ENCODE measurements at places on chromosomes 3 and 15.
A peak's percentile ranks its signal among the peaks of the same experiment; 100 is the strongest.

- peak; percentile 71 for DNase-seq
Measured at GRCh38 chr3:128383316-128384235, 83.1 kb downstream of the DNAJB8 start.

DNA sequence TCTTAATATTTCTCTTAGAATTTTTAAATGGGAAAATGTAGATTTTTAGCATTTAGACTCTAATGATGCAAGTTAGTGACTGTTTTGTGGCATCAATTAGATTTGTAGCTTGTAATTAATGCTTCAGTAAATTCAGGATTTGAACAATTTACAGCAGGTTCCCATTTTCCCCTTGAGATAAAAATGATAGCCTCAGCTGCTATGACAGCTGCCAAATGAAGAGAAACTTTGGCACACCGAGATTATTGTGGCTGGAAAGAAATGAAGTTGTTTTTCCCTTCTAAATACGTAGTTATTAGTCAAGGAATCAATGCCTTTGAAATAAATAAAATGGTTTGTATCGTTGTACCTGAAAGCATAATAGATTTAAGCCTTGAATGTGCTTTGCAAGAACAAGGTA is 206.4 kb upstream of the P2RY1 start:
- DNase-seq = no peak

GRCh38 chr3:108183971-108184370 is 38.3 kb downstream of the IFT57 start:
- DNase-seq = no peak

DNA sequence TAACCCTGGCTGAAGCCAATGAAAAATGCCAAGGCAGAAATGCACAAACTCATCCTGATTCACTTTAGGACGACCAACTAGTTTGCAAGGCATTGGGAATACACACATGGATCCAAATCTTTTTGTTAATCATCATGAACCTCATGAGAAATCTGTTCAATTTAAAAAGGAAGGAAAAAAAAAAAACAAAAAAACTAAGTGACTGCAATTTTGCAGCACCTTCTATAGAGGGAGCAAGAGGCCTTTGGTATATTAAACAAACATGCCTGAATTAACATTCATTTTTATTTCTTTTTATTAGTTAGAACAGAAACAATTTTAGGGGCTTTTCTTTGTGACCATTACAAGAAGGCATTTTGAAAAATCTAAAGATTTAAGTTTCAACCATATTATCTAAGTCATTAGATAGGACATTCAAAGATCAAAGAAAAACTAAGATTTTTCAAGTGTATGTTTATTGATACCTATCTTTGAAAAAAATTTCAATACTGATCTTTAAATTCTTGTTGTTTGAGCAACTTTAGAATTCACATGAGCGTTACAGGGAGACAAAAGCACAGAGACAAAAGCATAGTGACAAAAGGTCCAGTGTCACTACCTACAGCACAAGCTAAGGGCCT is 182.4 kb downstream of the CBLB start:
- no peak for DNase-seq

- DNase-seq = no peak
Measured at GRCh38 chr15:71934446-71934845, 124.1 kb downstream of the NR2E3 start.

DNA sequence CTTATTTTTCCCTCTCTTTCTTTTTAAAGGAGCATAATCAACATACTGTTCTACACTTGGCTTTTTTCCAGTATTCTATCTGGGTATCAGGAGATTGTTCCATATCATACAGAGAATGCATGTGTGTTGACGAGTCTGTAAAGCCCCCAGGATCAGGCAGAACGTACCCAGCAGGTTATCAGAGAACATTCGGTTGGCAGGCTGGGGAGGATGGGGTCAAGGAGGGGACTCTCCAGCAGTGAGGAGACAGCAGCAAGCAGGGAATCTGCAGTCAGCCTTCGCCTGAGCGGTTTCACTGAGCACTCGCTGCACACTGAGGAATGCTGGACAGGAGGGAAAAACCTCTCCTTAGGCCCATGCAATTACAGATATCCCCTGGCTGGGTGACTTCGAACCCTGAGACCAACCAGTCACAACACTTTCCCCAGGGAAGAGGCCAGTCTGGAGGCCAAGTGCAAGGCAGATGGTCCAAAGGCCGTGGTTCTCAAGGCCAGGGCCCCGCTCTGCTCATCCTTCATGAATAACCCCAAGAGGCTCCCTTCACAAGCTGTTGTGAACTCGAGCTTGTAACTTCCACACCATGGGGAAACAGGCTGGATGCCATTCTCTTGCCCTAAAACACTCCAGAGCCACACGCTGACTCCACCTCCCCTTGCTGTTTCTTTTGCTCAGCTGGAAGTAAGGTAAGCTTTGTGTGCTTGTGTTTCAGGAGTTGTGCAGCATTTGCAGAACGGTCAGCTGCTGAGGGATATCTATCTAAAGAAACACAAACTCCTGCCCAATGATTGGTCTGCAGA is 60.1 kb downstream of the PXYLP1 start:
- no peak for DNase-seq

DNA sequence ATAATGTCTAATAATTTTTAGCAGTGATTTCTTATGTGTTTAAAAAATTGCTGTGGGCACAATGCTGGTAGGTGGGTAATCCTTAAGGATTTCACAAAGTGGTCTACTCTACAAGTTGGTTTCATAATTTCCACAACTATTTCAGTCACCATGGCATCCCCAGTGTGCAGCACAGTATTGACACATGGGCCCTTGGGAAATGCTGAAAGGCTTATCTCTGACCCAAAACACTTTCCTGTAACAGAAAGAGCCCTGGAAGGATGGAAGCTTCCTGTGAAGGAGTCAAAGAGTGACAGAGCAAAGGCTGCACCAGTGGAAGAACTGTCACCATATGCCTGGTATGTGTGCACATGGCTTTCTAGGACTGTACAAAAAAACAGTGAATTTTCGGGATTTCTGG is 153.7 kb downstream of the ANO10 start:
- DNase-seq = no peak

DNA sequence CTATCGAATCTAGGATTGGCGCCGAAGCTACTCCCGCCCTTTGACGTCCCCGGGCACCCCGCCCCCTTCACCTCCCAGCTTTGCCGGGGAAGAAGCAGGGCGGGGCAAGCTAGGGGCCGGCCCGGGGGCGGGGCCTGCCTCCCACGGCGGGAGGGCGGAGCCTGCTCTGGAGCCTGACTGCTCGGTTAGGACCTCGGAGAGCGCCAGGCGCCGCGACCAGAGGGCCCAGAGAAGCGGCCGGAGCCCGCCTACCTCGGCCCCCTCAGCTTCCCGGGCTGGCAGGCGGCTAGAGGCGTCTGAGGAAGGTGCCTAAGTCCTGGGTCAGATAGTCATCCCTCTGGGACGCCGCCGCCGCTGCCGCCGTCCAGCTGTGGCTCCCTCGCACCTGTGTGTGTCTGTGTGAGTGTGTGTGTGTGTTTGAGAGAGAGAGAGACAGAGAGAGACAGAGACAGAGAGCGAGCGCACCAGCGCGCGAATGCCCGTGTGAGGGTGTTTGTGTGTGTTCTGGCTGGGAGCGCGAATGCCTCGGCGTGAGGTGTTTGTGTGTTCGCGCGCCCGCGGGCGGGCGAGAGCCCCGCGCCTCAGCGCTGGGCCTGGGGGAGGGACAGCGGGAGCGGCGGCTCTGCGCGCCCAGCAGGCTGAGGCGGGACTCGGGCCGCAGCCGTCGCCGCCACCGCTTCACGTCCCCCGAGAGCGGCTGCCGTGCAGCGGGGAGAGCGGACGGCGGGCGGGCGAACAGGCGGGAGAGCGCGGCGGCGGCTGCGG is at the start of gene STXBP5L:
TSS of gene STXBP5L (plus strand) at position 176 of the 765 bp plus-strand sequence. CDS start 1,374 bp downstream, outside the sequence.
- peak; percentile 74 for DNase-seq

- no peak for DNase-seq
Measured at GRCh38 chr3:29186131-29186599, 94.7 kb upstream of the RBMS3 start.

DNA sequence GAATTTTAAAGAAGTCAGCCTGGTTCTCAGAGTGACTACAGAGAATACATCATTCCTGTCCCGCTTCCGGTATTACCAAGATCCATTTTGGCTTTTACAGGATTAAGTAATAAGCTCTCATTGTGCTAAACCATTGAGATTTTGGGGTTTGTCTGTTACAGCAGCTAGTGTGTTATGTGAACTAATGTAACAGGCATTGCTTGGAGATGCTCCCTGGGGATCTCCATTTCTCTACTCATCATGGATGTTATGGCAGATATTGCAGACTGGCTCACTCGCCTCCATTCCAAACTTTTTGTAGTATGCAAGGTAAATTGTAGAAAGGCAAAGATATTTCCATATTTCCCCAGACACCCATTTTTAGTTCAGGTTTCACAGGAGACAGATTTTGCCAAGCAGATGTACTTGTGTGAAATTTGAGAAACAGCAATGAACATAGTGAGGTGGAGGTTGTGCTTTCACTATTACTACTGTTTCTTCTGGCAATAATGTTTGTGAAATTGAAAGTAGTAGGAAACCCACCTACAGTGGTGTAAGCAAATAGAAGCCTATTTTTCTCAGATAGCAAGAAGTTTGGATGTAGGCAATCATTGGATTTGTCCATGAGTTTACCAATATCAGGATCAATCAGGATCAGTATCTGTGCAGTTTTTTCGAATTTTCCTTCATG is 177.1 kb upstream of the GALNT15 start:
- no peak for DNase-seq

DNA sequence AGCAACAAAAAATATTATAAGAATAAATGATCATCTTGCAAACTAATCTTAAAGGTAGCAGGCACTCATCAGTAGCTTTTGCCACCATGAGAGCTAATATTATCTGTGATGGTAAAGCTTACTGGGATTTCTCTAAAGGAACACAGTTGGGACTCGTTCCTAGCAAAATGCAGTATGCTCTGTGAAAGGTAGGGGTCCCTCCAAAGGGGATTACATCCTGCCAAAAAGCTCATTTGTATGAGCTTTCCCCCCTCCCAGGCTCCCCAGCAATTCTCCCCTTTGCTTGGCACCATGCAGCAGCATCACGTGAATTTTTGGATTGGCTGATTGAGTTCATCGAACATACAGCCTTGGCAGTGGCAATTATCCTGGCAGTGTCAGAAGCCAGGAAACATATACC is 361.0 kb upstream of the PLSCR5 start:
- no peak for DNase-seq

- no peak for DNase-seq
Measured at GRCh38 chr3:148265841-148266240, 431.9 kb upstream of the AGTR1 start.

GRCh38 chr15:57910672-57911071 is 154.8 kb downstream of the ALDH1A2 start:
- no peak for DNase-seq

DNA sequence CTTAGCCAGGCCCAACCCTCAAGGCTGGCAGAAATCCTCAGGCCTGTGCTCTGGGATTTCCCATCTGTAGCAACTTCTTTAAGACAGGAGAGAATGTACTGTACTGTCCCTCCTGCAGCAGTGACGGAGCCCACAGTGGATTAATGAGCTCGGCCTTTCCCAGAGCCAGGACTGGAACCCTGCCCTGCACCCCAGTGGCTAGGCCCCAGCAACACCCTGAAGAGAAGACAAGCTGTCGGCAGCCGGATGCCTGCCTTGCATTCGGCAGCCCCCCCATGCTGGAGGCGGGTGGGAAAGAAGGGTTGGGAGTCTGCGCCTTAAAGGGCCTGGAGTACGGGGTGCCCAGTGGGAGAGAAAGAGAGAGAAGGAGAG is 32.0 kb downstream of the KLHL25 start:
- DNase-seq = no peak

GRCh38 chr3:100440895-100441294 is 39.6 kb downstream of the LNP1 start:
- no peak for DNase-seq

GRCh38 chr15:33107950-33108349 is 86.6 kb downstream of the FMN1 start:
- no peak for DNase-seq

- no peak for DNase-seq
Measured at GRCh38 chr3:71956716-71957115, 171.8 kb upstream of the PROK2 start.

GRCh38 chr3:128556907-128557306 is 63.9 kb upstream of the GATA2 start:
- DNase-seq = peak; percentile 47

- DNase-seq = no peak
Measured at GRCh38 chr15:81411969-81412633, 38.1 kb upstream of the TMC3 start.

- DNase-seq = no peak
Measured at GRCh38 chr3:151541178-151541577, 80.3 kb upstream of the IGSF10 start.

GRCh38 chr3:169578381-169579024 is 85.0 kb downstream of the MECOM start:
- DNase-seq = no peak

- no peak for DNase-seq
Measured at GRCh38 chr3:129518038-129518561, 10.3 kb upstream of the RHO start.

DNA sequence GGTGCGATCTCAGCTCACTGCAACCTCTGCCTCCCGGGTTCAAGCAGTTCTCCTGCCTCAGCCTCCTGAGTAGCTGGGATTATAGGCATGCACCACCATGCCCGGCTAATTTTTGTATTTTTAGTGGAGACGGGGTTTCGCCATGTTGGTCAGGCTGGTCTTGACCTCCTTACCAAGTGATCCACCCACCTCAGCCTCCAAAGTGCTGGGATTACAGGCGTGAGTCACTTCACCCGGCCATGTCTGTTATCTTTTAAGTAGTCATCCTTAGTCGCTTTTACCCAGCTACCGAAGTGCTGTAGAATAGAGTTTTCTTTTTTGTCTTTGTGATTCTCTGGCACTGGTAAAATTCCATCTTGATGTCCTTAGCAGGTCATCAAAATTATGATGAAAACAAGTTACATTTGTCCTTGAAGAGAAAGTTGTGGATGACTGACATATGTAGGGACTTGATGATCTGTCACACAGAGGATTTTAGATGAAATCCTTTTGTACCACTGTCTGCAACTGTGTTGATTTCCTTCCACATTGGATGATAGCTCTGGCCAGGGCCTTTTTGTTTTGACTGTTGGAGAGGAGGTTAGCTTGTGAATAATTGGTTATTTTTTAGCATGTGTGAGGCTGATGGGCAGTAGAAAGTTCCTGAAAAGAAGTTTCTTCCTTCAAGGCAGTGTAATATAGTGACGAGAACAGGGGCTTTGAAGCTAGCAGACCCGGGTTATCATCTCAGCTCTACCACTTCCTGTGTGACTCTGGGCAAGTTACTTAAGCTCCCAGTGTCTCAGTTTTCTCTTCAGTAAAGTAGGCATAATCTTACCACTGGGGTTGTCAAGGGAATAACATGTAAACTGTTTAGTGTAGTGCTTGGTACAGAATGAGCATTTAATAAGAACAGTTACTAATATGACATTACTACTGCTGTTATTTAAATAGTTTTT is 18.8 kb downstream of the ATG7 start:
- DNase-seq = no peak

- DNase-seq = no peak
Measured at GRCh38 chr15:65027593-65027992, 1.8 kb downstream of the MTFMT start.

All from femur (tissue), 1 donor.